ENCODE measurements at places on chromosomes 16 and 17.

- DNase-seq = no peak
These were observed 115.0 kb downstream of the DYNLRB2 start for GRCh38 chr16:80655751-80656150.

DNA sequence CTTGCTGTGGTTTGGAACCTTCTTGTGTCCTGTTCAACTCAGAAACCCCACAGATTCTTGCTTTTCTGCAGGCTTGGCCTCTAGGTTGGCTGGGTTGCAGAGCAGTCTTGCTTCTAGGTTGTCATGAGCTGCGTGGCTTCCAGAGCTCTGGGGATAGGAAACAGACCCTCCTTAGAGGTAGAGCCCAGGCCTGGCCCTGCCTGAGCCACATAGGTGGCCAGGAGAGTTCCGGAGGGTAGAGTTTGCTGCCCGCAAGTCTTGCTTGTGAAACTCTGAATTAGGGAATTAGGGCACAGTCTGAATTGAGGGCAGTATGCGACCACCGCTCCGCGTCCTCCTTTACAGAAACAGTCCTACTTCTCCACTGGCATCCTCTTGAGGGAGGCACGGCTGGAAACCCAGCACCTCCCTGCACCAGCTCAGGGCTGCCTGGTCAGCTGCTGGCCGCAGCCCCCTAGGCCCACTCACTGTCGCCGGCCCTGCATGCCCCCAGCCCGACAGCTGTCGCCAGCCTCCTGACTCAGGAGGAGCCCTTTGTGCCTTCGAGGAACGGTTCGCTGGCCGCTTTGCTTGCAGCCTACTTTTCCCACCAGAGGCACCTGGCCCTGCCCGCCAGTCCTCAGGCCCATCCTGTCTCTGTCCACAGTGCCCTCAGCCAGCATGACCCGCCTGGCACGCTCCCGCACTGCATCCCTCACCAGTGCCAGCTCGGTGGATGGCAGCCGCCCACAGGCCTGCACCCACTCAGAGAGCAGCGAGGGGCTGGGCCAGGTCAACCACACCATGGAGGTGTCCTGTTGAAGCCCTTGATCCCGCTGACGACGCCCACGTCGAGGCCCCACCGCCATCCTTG, 4.3 kb upstream of the SETD6 start:
- DNase-seq = peak; percentile 50

DNA sequence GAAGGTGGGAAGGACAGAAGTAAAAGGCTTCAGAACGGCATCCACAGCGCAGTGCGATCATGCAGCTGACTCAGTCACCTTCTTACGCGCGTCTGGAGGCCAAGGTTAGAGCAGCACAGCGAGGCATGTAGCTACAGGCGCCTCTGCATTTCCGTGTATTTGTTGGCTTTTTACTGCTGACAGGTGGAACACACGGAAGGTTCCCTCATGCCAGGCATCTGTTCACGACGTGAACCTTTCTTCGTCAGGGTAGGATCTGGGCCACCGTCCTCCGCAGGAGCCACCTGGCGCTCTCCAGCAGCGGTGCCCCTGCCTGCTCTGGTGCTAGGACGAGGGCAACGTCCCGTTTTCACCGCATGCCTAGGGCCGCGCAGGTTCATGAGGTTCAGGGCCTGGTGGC, 15.3 kb downstream of the TMEM204 start:
- DNase-seq = no peak

DNA sequence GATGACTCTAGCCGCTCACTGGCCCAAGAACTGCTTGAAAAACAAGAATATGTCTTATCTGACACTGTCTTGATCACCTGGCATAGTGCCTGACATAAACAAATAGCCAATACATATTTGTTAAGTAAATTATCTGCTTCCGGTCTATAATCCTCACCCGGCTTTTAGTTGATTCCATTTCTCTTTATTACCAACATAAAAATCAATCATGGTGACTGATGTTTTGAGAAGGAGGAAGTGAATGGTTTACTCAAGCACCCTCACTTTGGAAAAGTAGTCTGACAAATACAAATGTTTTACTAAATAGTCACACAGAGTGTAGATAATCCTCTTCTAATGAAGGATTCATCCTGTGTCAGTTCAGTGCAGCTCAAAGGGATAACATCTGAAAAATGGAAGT, 47.0 kb downstream of the SKAP1 start:
- no peak for DNase-seq

GRCh38 chr17:10114931-10115535, 83.4 kb downstream of the GAS7 start:
- DNase-seq = no peak

DNA sequence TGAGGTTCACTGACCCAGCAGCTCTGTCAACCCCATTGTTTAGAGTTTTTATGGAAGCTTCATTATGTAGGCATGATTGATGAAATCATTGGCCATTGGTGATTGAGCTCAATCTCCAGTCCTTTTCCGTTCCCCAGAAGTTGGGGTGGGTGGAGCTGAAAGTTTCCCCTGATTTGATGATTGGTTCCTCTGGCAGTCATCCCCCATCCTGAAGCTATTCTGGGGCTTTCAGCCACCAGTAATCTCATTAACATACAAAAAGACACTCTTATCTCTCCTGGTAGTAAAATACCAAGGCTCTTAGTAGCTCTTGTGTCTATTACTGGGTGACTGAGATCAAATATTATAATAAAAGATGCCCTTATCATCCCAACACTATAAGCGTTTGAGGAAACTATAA, 67.1 kb downstream of the TANC2 start:
- no peak for DNase-seq

GRCh38 chr16:52256310-52257078, 290.4 kb downstream of the TOX3 start:
- DNase-seq = no peak

- no peak for DNase-seq
These were observed 15.0 kb upstream of the MPHOSPH6 start for GRCh38 chr16:82185012-82185411.

DNA sequence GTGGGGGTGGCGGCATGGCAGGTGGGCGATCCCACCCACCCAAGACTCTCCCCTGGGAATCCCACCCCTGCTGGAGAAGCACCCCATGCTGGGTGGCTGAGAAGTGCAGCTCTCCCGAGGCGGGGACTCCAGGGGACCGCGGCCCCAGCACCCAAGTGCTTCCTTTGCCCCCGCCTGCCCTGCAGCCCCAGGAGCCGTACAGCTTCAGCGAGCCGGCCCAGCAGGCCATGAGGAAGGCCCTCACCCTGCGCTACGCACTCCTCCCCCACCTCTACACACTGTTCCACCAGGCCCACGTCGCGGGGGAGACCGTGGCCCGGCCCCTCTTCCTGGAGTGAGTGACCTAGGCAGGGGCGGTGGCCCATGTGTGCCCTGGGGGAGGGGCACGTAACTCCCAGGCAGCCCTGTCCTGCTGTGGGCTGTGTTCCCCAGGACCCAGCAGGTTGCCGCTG, 11.7 kb downstream of the GAA start:
- no peak for DNase-seq

- DNase-seq = no peak
These were observed 18.2 kb upstream of the ATF7IP2 start for GRCh38 chr16:10367616-10368188.

GRCh38 chr17:83031321-83031945, 48.0 kb upstream of the METRNL start:
- no peak for DNase-seq

GRCh38 chr17:68621065-68621464, 19.9 kb upstream of the FAM20A start:
- DNase-seq = no peak

DNA sequence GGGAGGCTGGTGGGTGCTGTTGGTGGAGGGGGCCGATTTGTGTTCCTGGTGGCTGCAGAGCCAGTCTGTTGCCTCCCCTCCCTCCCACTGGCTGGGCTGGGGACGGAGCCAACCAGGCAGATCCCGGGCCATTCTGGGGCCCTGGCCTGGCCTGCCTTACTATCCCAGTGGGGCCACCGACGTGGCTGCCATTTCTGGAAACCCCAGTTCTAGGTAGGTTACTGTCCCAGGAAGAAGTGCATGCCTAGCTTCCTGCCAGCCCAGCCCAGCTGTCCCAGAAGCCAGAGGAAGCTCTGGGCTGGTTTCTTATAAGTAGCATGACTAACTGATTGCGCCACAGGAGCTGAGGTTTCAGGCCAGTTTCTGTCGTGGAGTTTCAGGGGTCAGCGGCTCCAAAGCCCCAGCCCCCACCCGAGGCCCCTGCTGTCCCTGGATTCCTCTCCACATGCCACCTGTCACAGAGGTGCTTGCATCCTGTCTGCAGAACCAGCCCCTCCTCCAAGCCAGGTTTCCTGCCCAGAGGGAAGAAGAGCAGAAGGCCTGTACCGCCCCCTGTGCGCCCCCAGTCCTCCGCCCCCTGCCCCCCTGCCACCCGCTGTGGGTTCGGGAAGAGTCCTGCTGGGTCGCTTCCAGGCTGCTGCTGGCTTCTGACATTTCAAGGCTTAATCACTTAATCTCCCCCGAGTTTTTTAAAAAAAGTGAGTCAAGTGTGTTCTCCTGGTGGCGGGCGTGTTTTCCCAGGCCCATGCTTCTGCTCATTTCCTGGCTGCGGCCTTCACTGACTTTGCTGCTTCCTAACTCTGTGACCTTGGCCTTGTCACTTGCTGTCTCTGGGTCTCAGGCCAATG, 13.2 kb downstream of the IL4R start:
- no peak for DNase-seq

- no peak for DNase-seq
These were observed 70.0 kb downstream of the IRX6 start for GRCh38 chr16:55393991-55394390.

- no peak for DNase-seq
These were observed 23.0 kb downstream of the USP6 start for GRCh38 chr17:5138616-5139457.

- DNase-seq = no peak
These were observed 18.0 kb downstream of the XPO6 start for GRCh38 chr16:28193530-28194423.

DNA sequence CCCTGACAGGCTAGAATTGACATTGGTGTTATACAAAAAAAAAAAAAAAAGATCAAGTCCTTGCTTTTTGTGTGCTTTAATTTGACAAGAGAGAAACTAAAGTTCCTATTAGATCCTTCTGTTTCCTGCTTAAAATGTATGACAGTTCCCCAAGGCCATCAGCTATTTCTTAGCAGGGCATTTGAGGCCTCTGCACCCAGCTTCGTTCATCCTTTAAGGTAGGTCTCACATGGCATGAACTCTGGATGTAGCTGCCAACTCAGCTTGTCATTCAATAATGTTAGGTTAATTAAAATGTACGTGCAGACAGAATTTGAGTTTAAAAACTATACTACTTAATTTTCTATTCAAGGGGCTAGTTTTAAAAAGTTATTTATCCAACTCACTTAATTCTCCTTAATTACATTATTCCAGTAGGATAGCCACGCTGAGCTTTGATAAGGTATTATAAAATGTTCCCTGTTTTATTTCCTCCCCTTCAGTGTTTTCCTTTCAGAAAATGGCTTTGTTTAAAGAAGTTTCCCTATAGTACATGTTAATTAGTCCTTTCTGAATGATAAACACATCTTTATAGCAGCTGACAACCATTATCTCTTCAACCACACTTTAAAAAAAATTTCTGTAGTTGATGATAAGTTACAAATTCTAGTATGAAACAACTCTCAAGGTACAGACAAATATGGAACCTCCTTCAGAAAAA, 1.2 kb upstream of the RFFL start:
- no peak for DNase-seq

DNA sequence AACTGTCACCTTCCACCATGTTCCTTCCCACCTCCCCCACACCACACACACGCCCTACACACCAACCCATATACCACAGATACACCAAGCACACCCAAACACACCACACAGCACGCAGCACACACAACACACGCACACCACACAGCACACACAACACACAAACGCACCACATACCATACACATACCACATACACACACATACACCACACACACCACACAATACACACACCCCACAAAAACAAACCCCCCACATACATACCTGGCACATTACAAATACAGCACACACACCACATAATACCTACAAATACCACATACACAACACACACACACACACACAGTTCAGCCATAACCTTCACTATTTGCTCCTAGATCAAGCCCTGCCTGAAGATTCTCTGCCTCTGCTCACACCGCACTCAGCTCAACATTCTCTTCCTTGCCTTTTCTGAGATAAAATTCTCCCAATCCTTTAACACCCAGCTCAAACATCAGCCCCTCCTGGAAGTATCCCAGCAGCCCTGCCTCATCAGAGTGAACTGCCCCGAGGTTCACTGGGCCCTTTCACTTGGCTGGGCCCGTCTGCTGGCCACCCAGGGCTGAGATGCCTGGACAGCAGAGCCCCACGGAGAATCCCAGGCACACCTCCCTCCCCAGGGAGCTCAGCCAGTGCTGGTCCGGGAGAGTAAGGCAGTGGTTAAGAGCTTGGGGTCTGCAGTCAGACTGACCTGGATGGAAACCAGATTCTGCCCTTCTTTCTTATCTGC, 31.9 kb upstream of the CPNE2 start:
- no peak for DNase-seq

- no peak for DNase-seq
These were observed 49.8 kb downstream of the MEAK7 start for GRCh38 chr16:84454611-84455010.

DNA sequence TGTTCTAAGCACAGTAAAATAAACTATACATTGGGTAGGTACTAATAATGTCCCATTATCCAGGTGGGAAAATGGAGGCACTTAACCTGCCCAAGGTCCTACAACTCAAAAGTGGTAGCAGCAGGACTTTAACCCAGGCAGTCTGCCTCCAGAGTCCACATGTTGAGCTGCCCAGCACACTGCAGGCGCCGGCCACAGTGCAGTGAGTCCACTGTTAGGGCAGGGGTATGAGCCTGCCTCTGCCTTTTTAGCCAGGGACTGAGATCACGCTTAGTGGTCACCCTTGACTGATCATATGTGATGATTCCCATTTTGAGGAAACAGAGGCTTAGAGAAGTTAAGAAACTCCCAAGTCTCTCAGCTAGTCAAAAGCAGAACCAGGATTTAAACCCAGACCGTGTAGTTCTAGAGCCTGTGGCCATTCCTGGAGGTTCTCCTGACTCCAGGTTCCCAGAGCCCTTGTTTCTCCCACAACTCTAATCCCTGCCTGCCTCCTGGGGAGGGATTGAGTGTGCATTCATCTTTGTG, 8.4 kb downstream of the CES1 start:
- no peak for DNase-seq

GRCh38 chr16:4371357-4372000, at the start of gene VASN:
TSS of gene VASN (plus strand) at chr16:4371848. CDS start at chr16:4380878, 9,030 bp downstream.
- peak; percentile 85 for DNase-seq

DNA sequence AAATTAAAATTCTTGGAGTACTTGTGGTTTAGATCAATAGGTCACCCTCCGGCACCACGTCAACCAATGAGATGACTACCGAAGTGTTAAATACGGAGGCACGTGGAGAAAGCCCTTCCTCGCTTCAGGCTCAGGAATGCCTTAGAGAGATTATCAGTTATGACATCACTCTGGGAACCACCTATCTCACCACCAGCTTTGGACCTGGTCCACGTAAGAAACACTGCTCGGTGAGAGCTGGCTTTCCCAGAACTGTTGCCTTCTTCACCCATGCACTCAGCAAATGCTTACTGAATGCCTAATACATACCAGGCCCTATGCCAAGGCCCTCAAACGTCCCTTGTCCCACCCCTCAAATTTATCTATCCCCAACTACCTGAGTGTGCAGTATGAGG, 71.3 kb downstream of the SMG6 start:
- no peak for DNase-seq

- DNase-seq = no peak
These were observed 35.9 kb downstream of the GPRC5B start for GRCh38 chr16:19848756-19849155.
